ENCODE measurements at places on chromosomes 7 and 10.

DNA sequence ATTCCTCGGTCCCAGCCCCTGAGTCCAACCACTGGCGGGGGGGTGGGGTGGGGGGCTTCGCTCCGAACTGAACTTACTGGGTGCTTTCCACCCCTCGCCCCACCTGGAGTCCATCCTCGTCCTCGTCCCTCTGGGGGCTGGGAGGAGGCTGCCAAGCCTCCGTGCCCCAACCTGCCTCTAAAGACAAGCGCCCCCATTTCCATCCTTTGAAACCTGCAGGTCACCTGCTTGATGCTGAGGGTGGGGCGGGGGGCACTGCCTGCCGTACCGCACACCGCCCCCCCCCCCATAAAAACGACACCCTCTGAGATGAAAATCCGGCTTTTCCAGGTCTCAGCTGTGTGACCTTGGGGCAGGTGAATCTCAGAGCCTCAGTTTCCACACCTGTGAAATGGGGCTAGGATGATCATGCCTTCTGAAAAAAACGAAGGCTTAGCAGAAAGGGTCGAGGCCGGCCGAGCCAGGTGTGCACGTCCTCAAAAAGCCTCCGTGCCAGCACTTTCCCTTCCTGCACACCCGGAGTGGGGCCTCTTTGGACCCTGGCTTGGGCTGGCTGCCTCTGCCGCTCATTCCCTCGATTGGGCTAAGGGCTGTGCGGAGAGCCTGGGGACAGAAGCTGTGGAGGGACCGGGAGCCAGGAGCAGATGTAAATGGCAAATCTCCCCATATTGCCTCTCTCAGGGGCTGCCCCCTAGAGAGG is 967 bp downstream of the ELFN1 start:
- no peak for DNase-seq

DNA sequence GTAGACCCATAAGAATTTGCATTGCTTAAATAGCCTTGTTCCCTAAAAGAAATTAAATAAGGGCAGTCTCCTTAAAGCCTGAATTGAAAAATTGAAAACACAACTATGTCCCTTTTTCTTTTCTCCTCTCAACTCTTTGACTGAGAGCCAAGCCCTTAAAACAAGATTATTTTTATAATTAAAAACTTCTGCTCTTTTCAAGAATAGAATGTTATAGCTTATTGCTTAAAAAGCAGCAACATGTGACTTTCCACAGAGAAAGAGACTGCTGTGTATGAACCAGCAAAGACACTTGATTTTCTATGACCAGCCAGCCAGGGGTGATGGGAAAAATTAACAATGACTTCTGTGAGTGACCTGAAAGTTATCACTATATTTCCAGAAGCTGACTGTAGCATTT is 295.2 kb upstream of the CELF2 start:
- no peak for DNase-seq

DNA sequence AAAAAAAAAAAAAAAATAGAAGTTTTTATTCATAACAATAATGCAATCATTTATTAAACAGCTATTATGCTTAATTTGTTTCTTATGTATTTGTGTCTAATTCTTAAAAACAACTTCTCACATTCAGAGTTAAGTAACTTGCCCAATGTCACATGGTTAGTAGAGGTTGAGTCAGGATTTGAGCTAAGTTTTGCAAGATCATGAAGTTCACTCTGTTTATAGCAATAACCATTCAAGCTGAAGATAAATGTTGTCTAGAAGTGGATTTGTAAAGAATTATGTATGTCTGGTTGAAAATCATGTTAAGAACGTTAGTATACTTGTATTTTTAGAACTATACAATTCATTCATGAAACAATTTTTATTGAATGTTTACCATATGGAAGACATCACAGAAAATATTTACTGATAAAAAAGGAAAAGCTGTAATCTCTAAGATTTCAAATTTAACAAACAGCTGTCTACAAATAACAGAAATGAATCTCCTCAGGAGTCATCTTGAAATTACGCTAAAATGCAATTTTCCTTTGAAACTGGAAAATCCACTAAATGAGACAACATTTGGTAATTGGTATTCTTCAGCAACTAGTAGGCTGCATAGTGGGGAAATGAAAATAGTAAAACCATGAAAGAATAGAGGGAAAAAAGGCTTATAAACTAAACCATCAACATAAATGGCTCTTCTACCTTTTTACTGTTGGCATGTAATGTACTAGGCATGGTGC is 70.5 kb upstream of the AHR start:
- DNase-seq: no peak

DNA sequence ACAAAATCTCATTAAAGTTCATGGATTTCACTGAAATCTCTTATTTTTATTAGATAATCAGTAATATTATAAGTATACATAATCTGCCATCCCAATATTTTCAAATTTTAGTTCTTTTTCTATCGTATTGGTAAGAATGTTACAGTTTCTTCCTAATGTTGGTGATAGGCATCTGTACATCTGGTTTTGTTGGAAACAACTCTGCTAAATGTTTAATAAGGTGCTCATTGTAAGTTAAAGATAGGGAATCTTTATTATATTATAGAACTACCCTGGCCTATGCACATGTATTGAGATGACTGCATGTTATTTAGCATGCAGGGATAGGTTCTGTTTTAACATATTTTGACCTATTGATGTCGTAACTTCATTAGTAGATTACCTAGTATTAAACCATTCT is 188.6 kb upstream of the PRPS1L1 start:
- DNase-seq: no peak

- no peak for DNase-seq
Measured at GRCh38 chr7:20200971-20201370, 16.2 kb downstream of the MACC1 start.

- no peak for DNase-seq
Measured at GRCh38 chr7:74093671-74094223, 10.1 kb downstream of the LIMK1 start.

DNA sequence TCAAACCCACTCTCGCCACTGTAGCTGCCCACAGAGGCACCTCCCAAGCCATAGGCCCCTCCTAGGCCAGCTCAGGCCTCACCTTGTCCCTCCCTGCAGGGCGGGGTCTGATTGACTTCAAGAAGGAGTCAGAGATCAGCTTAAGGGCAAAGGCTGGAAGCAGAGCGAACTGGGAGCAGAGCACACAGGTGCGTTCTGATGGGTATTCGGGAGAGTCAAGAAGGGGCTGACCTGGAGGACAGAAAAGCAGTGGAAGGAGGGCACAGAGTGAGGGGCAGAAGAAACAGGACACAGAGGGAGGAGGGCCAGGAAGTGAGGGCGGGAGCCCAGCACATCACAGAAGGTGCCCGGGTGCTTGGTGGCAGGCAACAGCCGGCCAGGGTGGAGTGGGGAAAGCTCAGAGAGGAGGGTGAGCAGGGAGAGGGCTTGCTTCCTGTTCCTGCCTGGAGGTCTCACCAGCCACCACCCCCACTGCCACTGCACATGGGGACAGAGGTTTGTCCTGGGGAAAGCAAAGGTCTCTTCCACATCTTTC is at the start of gene AOC1:
AOC1 (plus strand) TSS at position 147 of the 535 bp plus-strand sequence. CDS start 3,954 bp downstream, outside the sequence.
- DNase-seq: no peak

- no peak for DNase-seq
Measured at GRCh38 chr10:22534849-22535604, 179.4 kb downstream of the PIP4K2A start.

DNA sequence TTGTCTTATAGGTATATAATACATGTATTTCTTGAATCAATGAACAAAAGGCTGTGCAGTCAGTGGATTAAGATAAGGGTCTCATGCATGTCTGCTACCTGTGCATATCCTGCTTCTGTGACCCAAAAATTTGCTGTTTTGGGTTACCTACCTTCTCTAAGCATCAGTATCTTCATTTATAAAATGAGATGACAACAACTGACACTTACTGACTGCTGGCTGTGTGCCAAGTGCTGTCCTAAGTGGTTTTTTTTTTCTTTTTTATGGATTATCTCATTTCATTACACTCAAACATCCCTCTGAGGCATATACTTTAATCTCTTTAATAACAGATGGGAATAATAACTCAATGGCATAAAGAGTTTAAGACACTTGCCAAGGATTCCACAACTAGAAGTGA is 2.1 kb downstream of the PDK4 start:
- no peak for DNase-seq

GRCh38 chr7:30829471-30829870 is 58.3 kb downstream of the MINDY4 start:
- no peak for DNase-seq
